ENCODE measurements at places on chromosomes 3 and 15. TPM values are rescaled to one million over a fixed set of nuclear protein-coding genes. Genes with fewer than 3 reads are reported as not detected.

The HCLS1 gene
- 305 TPM for total RNA-seq

The PLAAT1 gene
- not detected for total RNA-seq

The CACNA1D gene
- total RNA-seq, result 1.5 TPM

The GREM1 gene
- not detected for total RNA-seq

The DUOXA1 gene
- not detected for total RNA-seq

The GLDN gene
- not detected for total RNA-seq

The MESP2 gene
- total RNA-seq, result not detected

The CNTN6 gene
- total RNA-seq, result not detected

The CLCN2 gene
- total RNA-seq, result 4.1 TPM

The ANKRD28 gene
- total RNA-seq, result 56.3 TPM

The CYP1A2 gene
- total RNA-seq, result not detected

The GOLGA8J gene
- total RNA-seq, result 1.1 TPM

The NUP210 gene
- 236 TPM for total RNA-seq

The CHRNA7 gene
- not detected for total RNA-seq

The KIF7 gene
- total RNA-seq, result 2.5 TPM

The NECTIN3 gene
- total RNA-seq, result 16.9 TPM

The CHRFAM7A gene
- 0.73 TPM for total RNA-seq

The DPPA2 gene
- not detected for total RNA-seq

The SNX22 gene
- total RNA-seq, result 0.21 TPM

The CNTN4 gene
- not detected for total RNA-seq

The PHLDB2 gene
- 4.8 TPM for total RNA-seq

The LRRC31 gene
- total RNA-seq, result not detected

The A4GNT gene
- not detected for total RNA-seq

The PIERCE2 gene
- total RNA-seq, result not detected
